ENCODE measurements at places on chromosomes 1 and 21.
A peak's percentile ranks its signal among the peaks of the same experiment; 100 is the strongest.

- no peak for DNase-seq
Observed at GRCh38 chr1:203791498-203791897, 3.9 kb upstream of the ZBED6 start.

DNA sequence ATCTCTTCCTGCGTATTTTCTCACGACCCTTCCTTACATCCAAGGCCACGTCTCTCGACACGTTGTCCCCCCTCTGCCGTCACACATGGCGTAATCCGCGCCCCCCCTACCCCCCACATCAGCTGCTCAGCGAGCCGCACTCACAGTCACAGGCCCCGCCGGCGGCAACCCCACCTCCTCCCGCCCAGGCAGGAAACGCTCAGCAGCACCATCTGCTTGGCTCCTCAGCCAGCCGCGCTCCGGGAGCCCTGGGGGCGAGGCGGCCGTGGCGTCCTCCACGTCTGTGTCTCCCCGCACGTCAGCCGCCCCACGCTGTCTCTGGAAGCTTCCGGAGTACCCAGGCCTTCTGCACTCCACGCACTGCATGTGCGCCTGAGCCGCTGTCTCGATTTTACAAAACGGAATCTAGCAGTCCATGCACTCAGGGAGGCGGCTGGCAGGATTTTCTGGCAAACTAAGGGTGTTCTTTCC lies 64.6 kb downstream of the SIK1 start:
- peak; percentile 52 for DNase-seq

DNA sequence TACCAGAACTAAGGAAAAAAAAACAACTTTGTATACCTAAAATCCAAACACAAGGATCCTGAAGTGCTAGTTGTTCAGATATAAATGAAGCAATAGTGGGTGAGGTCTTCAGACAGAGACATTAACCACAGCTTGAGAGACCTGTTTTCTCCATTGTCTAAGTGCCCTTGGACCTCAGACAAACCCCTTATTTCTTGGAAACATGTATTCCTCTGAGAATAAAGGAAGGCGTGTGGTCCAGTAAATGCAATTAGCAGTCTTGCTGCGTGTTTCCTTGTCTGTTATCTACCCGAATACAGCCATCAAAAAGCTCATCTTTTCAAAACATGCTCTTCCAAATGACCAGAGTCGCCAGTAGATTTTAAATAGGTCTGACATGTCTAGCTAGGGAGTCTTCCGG lies 291.1 kb upstream of the NFIA start:
- DNase-seq, result no peak

DNA sequence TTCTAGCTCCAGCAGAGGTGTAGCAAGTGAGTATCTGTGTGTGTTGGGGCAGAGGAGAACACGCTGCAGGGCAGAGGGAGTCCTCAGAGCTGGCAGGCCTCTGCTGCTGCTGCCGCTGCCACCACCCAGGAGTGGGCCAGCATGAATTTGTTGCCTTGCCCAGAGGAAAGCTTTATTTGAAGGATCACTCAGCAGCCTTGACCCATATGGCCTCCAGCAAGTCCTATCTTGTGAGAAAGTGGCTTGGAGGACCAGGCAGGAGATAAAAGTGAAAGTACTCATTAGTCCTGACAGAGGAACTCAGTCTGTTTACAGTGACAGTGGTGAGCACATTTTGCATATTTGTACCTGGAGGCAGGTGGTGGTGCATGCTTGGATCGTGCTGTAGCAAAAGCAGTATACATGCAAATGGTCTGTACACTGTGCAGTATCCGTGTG lies 3.1 kb downstream of the TRAF5 start:
- no peak for DNase-seq

DNA sequence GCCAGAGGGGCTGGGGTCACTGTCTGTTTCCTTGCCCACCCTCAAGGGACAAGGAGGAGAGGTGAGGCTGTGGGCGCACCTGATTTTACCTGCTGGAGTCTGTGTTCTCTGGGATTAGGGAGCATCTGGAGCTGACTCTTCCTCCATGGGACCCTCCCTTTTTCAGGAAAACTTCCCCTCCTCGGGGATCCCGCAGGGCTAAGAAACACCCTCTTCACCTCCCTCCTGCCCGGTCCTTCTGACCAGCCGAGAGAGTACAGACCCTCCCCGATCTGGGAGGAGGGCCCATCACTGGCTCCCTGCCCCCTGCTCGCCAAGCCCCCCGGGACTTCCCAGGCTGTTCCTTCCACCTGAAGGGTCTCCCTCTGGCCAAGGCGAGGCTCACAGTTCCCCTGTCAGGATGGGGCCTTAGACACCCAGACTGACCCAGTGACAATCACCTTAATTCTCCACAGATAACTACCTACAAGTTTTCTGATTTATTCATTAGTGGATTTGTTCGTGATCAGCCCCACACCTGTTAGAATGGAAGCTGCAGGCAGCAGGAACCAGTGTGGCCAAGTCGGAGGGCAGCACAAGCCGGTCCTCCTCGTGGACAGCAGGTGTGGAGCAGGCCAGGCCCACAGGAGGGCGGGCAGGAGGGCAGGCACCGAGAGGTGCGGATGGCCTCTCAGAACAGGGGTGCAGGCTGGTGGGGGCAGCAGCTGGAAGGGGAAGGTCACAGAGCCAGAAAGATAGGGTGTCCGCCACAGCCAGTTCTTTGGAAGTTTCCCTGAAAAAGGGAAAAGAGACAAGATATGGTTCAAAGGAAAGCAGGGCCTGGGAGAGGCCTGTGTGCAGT lies 15.9 kb upstream of the SAMD11 start:
- no peak for DNase-seq

DNA sequence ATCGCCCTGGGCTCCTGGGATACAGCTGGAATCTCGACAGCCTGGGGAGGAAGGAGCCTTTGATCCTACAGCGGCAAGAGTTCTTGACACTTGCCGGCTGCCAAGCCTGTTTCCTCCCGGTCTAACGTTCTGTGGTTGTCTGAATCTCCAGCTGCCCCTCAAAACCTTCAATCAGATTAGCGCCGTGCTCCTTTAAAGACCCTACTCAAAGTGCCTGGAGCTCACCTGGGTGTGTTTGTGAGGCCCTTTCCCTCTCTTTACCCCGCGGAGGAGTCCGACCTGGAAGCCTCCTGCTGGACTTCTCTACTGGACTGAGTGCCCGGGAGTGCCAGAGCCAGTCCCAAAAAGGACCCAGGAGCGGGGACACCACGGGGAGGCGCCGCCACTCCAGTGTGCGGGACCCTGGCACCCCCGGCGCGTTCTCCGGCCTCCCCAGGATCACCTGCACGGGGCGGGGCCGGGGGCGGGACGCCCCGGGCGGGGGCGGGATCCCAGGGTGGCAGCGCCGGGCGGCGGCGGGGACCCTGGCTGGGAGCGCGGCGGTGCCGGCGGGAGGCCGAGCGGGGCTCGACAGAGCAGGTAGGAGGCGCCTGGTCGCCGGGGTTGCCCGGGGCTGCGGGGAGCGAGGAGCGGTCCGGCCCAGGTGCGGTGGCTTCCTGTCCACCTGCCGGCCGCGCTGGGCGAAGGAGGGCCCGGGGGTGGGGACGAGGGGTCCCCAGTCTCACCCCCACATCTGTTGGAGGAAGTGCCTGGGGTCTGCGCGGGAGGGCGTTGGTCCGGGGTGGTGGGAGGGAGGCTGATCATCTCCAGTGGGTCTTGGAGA lies at the start of gene NCMAP:
NCMAP (plus strand) TSS at position 497 of the 823 bp plus-strand sequence. CDS start 39,344 bp downstream, outside the sequence.
- DNase-seq, result no peak

GRCh38 chr1:97119260-97120158 lies 397.9 kb downstream of the PTBP2 start:
- no peak for DNase-seq

- no peak for DNase-seq
Observed at GRCh38 chr1:43997295-43997999, 6.0 kb downstream of the CCDC24 start.

GRCh38 chr1:160030657-160031364 lies 979 bp downstream of the PIGM start:
- peak; percentile 37 for DNase-seq

DNA sequence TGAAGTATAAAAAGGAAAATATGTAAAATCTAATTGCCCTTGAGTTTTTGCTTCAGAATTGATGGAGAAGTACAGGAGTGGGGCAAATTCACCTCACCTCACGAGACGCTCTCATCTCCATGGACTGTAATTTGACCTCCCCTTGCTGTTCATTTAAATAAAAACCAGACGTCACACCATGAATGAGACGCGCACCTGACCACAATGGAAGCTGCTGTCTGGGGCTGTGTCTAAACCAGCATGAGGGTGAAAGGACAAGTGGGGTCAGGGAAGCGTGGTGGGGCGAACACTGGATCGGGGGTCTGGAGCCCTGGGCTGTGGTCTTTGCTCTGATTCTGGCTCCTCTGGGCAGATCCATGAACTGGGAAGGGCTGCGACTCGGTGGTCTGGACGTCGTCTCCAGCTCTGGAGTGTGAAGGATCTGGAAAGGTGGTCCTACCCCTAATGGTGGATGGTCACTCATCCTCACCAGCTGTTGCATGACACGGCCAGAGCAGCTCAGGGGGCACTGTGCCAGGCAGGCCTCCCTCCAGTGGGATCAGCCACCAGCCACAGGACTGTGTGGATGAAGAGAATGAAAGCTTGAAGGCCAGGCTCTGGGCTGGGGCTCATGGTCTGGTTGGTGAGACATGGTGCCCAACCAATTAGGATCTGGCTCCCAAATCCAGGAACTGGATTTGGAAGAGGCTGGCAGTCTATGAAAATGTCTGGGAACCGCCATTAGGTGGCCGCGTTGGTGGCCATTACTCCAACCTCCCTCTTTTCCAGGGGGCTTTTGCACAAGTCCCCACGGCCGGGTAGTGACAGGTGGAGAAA lies 728.6 kb downstream of the PTPRU start:
- DNase-seq, result no peak

DNA sequence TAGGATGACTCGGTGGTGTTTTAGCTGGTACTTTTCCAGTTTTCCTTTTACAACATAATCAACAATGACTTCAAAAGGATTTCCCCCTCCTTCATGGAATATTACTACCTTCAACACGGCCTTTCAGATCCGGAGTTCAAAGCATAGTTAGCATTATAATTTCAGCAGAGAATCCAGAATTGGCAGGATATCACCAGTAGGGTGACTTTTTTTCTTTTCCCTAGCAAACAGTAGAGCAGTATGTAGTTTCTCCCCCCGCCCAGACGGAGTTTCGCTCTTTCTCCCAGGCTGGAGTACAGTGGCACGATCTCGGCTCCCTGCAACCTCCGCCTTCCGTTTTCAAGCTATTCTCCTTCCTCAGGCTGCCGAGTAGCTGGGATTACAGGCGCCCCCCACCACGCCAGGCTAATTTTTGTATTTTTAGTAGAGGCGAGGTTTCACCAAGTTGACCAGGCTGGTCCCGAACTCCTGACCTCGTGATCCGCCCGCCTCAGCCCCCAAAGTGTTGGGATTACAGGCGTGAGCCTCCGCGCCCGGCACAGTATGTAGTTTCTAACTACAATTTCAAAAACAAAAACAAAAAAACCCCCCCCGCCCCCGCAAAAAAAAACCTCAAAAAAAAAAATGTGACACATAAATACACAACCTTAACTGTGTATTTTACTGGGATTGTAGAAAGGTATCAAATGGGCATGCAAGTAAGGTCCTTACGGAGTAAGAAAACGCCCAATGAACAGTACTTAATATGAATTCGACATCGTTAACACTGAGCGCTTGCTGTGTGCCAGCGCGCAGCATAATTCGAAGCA lies 1.5 kb upstream of the COX20 start:
- peak; percentile 83 for DNase-seq

GRCh38 chr1:38502758-38503157 lies 356.8 kb downstream of the RRAGC start:
- peak; percentile 7 for DNase-seq

DNA sequence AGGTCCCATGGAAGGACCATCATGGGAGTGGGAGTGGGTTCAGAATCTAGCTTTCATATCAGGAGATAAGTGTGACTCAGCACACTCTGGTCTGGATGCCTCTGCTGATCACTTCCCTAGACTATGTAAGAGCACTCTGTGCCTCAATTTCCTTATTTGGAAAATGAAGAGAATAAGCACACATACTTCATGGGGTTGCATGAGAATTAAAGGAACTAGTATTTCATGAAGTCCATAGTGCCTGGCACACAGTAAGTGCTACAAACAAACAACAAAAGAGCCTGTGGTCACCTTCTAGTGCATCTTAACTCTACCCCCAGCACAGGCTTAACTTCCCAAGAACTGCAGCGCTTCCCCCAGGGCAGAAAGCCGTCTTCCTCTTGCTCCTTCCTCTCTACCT lies 9.6 kb upstream of the IL20 start:
- DNase-seq, result no peak

DNA sequence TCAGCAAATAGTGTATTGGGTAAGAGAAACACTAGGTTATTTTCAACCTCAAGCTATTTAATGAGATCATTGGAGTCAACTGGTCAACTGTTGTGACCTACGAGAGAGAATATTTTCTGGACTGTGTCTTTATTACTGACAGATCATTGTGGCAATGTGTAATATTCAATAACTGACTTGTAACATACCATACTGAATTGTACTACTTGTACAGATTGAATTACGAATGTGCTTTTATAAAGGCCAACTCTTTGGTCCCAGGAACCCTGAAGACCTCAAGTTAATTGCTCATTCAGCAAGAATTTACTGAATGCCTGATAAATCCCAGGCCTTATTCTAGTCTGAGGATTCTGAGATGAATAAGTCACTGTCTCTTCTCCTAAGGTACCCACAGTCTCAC lies 56.1 kb upstream of the CAMK1G start:
- no peak for DNase-seq
